ENCODE measurements at places on chromosomes 2 and 18.

- no peak for DNase-seq
Observed at GRCh38 chr2:213429516-213429915, 145.3 kb downstream of the SPAG16 start.

GRCh38 chr2:148527488-148528340 lies 116.8 kb upstream of the EPC2 start:
- peak; percentile 21 for DNase-seq

DNA sequence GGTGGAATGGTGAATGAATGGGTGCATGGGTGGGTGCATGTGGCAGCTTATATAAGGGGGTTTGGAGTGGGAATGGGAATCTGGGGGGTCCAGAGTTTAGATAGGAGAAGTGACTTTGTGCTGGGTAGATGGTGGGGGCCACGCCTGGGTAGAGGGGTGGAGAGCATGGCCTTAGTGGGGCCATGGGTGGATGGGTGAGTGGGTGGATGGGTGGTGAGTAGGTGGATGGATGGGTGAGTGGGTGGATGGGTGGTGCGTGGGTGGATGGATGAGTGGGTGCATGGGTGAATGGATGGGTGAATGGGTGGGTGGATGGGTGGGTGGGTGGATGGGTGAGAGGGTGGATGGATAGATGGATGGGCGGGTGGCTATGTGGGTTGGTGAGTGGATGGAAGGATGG lies 53.9 kb downstream of the MYO7B start:
- DNase-seq, result no peak

- no peak for DNase-seq
Observed at GRCh38 chr2:175205523-175205922, 24.0 kb upstream of the ATP5MC3 start.

DNA sequence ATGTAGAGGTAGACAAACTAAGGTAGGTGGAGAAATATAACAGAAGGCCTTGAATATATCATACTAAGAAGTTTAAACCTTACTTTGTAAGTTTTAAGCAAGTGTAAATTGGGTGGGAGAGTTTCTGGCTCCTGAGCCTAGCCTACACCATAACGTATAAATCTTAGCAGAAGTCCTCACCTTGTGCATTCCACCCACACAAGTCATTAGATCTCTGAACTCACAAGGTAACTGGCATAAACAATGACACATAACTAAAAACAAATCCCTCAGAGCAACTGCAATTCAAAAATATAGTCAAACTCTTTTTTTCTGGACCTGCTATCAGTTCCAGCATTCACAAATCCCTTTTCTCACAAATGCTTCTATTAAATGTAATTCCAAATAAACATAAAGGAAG lies 9.4 kb downstream of the REV1 start:
- no peak for DNase-seq

DNA sequence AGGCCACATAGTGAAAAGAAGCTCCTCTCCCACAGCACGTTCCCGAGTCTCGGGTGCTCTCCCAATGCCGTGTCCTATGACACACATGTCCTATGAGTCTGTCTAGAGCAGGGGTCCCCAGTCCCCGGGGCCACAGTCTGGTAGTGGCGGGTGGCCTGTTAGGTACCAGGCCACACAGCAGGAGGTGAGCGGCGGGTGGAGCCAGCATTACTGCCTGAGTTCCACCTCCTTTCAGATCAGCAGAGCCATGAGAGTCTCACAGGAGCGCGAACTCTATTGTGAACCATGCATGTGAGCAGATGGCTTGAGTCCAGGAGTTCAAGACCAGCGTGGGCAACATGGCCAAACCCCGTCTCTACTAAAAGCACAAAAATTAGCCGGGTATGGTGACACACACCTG lies 112.6 kb downstream of the ZBTB7C start:
- DNase-seq, result no peak

- no peak for DNase-seq
Observed at GRCh38 chr2:212692466-212692865, 153.9 kb upstream of the ERBB4 start.

DNA sequence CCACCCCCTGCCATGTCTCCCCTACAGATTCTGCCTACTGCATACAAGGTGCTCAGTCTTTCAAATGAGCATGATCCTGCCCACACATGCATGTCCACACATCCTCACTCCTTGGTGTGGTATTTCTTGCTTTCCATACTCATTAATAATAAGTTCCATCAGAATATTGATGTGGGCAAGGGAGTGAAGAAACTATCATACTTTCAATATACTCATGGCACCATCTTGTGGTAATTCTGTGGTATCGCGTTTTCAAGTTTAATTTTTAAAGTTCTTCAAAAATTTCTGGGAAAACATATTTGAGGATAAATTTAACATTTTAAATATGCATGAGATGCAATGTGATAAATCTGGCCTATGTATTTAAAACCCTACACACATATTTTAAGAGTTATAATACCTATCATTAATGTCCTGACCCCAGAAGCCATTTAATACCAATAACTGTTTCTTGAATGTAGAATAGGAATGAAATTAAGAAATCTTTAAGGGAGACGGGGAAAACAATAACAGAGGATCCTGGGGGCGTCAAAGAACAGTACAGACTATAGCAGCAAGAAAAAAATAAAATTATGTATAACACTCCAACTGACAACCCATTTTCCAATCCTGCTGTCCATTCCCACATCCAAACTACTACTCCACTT lies 110.1 kb downstream of the ZNF385B start:
- DNase-seq, result no peak

DNA sequence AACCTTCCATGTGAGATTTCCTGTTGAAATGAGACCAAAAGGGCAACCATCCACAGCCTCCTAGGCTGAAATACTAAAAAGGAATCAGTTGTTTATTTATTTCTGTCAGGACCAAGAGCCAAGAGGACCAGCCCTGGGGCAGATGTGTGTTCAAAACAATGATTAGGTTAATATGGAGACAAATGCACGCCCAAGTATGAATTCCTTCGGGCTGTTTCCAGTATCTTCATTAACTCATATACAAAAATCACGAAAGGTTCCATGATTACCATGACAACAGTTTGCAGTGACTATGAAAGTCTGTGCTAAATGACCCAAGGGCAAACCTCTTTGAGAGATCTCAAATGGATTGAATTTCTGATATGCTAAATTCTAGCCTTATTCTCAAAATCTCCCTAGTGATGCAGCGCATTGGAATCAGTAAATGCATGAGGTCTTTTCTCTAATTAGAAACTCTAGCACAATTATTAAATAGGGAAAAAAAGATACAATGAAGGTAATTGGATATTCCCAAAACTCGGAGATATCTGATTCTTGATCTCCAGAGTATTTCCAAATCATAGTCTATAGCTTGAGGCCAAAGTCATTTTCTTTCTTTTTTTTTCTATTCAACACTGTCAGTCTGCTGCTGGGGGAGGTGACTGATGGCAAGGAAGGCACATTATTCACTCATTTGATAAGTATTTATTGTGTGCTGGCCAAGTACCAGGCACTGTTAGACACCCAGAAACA lies 35.6 kb downstream of the VIT start:
- no peak for DNase-seq

- DNase-seq, result no peak
Observed at GRCh38 chr18:22613788-22614187, 196.1 kb upstream of the CTAGE1 start.

DNA sequence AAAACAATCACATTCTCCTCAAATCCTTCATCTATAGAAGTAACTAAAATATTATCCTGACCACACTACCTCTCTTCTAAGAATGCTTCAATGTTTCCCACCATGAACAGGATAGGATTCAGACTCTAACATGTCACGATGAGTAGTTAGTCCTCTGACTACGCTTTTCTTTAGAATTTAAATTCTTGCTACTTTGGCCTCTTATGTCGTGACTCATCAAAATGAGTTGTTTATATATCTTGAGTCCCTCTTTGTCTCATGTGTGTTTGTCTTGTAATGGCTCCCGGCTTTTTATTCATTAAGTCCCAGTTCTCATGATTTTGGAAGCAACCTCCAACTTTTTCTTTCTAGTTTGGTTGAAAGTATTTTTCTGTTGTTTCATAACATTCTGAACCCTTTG lies 1289.2 kb downstream of the DSC3 start:
- no peak for DNase-seq

- peak; percentile 41 for DNase-seq
Observed at GRCh38 chr2:196248467-196249094, 77.2 kb upstream of the STK17B start.

GRCh38 chr18:59900222-59901128 lies 679 bp downstream of the PMAIP1 start:
- DNase-seq, result peak; percentile 67

DNA sequence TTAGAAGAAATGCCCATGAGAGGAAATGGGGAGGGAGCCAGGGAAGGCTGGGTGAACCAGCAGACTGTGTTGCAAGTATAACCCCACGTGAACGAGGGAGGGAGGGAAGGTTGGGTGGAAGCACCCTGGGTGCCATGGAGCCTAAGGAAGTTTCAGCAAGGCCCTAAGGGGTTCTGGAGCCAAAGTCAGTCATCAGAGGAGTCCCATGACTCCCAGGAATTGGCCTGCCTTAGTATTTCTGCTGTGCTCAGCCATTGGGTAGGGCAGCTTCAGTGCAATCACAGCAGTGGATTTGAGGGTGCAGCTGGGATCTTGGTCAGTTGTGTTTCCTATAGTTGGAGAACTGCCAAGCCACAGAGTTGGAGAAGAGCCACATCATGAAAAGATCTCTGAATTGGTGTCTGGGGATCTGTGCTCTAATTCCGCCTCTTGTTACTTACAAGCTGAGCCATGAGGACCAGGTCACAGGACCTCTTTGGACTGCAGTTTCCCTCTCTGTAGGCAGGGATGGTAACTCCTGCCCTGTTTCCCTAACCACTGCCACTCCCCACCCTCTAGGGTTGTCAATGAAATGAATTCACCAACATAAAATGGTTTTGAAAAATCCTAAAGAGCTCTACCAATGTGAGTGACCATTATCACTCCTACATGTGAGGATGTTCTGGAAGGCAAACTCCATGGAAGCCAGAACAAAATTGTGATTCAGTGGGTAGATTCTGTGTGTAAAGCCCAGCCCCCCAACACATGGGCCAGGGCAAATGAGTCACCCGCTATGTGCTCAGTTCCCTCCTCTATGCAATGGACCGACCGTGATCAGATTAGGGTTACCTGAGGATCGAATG lies 108.9 kb downstream of the CLIP4 start:
- peak; percentile 14 for DNase-seq

GRCh38 chr18:75475228-75475627 lies 47.7 kb upstream of the SMIM21 start:
- no peak for DNase-seq

DNA sequence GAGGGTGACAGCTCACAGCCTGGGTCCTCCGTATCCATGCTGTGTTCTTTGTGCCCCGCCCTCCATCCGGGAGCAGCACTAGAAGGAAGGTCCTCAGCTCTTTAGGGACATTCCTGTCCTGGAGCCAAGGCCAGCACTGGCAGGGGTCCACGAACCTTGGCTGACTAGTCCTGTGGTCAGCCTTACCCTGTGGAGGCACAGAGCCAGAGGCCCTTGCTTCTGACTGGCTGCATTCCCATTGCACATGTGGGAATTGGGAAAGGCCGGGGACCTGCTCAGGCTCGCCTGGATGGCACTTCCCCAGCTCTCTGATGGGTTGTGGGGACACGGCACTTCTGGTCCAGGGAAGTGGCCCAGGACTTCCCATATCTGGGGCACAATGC lies 24.9 kb upstream of the RHOB start:
- DNase-seq, result peak; percentile 35

DNA sequence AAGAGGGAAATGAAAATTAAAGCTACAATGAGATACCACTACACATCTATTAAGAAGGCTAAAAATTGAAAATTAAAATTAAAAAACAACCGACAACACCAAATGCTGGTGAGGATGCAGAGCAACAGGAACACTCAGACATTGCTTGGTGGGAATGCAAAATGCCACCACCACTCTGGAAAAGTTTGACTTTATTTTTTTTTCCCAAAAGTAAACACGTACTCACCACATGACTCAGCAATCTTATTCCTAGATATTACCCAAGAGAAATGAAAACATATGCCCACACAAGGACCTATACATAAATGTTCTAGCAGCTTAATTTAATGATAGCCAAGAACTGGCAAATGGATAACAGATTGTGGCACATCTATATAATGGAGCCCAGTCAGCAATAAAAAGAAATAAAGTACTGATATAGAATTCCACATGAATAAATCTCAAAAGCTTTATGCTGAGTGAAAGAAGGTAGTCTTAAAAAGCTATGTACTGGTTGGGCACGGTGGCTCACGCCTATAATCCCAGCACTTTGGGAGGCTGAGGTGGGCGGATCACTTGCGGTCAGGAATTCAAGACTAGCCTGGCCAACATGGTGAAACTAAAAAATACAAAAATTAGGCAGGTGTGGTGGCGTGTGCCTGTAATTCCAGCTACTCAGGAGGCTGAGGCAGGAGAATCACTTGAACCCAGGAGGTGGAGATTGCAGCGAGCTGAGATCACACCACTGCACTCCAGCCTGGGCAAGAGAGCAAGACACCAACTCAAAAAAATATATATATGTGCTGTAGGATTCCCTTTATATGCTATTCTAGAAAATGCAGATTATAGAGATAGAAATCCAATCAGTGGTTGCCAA lies 4.2 kb upstream of the PROC start:
- DNase-seq, result no peak

GRCh38 chr2:59899692-59900091 lies 653.8 kb downstream of the BCL11A start:
- DNase-seq, result no peak

GRCh38 chr2:223262946-223263345 lies 211.0 kb downstream of the KCNE4 start:
- no peak for DNase-seq

DNA sequence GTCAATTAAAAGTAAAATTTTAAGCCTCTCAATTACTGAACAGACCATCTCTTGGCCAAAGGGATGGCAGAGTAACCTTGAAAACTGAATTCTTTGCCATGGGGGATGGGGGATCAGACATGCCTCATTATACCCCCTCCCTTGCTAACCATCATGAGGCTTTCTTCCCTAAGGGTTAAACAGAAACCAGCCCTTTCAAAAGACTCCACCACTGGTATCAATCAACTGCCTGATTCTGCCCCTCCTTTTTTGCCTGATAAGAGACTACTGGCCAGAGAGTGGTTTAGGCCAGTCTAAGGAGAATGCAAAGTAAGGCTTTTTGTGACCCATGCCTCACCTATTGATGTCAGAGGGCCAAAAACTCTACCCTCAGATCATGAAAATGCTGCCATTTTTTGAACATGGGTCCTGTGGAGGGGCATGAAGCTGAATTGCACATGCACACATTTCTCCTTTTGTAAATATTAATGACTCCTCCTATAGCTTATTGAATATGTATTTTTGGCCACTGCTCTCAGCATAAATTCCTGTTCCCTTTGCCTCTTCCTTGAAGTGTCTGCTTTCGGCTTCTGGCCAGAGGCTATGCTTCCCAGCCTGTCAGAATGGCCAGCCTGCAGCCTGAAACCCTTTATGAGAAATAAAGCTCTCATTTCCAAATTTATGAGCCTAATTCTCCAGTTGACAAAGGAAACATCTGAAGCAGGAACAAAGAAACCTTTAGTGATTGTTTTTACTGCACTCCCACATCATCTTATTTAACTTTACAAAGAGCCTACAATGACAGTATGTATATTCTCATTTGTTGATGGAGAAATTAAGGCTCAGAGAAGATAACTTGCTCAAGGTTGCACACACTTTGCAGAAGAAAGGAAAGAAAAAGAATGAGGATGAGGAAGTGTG lies 270.7 kb upstream of the CELF4 start:
- DNase-seq, result no peak
